Activated T-cell treated with anti-CD3 and anti-CD28 coated beads, Interleukin-2, amount 50 U/mL, for 72 hours (primary cell): ENCODE measurements at places on chromosomes 3 and 15. TPM values are rescaled to one million over a fixed set of nuclear protein-coding genes. Genes with fewer than 3 reads are reported as not detected.

The ANKUB1 gene
- total RNA-seq, result not detected

The KCNMB2 gene
- total RNA-seq, result not detected

The CA12 gene
- total RNA-seq, result 2.4 TPM

The CIP2A gene
- total RNA-seq, result 42.1 TPM

The ZNF80 gene
- total RNA-seq, result 0.53 TPM

DNA sequence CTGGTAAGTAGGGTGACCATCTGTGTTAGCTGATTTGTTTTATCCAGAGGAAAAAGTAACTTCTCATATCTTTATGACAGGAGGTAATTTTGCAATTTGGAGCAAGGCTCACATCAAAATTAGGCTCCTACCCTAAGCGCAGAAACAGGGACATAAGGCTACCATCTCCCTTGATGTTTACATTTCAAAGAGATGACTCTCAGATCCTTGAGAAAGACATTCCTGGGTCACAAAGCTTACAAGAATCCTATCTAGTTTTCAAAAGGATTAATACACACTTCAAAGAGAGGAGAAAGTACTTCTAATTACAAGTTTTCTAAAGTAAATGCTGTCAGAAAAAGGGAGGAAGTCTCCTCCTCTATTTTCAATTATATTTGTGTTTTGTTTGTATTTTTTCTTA lies 7.0 kb downstream of the ZPLD1 start:
- no peak overlapping the region for H3K27ac ChIP-seq
- no peaks in the 10 kb centered on the region for H3K4me1 ChIP-seq
- no peaks in the 10 kb centered on the region for H3K36me3 ChIP-seq
- H3K4me3 ChIP-seq, result no peak overlapping the region
- no peak for DNase-seq

- no peak overlapping the region for H3K27ac ChIP-seq
- no peaks in the 10 kb centered on the region for H3K36me3 ChIP-seq
- no peak for DNase-seq
- no peaks in the 10 kb centered on the region for H3K27me3 ChIP-seq
- H3K4me1 ChIP-seq, result peaks cover 13% of the 10 kb centered on the region
These were observed 9.6 kb upstream of the SMARCC1 start for GRCh38 chr3:47791193-47791855.

DNA sequence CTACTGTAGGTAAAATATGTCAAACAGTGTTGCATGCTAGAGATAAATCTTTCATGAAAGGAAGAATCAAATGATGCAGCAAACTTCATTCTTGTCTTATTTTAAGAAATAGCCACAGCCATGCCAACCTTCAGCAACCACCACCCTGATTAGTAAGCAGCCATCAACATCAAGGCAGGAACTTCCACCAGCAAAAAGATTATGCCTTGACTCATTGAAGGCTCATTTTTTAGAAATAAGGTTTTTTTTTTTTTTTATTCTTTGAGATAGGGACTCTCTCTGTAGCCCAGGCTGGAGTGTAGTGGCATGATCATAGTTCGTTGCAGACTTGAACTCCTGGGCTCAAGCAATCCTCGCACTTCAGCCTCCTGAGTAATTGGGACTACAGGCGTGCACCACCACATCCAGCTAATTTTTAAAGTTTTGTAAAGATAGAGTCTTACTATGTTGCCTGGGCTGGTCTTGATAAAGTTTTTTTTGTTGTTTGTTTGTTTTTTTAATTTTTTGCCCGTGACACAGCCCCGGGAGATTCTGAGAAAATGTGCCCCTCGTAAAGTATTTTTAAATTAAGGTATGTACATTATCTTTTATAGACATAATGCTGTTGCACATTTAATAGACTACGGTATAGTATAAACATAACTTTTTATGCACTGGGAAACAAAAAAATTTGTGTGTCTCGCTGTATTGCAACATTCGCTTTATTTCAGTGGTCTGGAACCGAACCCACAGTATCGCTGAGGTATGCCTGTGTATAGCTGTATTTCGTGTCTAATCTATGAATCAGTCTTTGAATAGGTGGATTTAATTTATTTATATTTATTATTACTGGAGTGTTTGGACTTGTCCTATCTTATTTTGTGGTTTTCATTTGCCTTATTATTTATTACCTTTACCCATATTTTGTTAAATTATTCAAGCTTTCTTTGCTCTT lies 23.3 kb downstream of the SNRK start:
- no peak for DNase-seq
- peaks cover 68% of the 10 kb centered on the region for H3K4me1 ChIP-seq
- H3K27ac ChIP-seq, result no peak overlapping the region
- H3K27me3 ChIP-seq, result no peaks in the 10 kb centered on the region
- H3K4me3 ChIP-seq, result no peak overlapping the region

- DNase-seq, result no peak
- no peaks in the 10 kb centered on the region for H3K27me3 ChIP-seq
- H3K36me3 ChIP-seq, result no peaks in the 10 kb centered on the region
- peak overlapping the region; percentile 15 for H3K4me3 ChIP-seq
- no peak overlapping the region for H3K27ac ChIP-seq
- peaks cover 13% of the 10 kb centered on the region for H3K4me1 ChIP-seq
These were observed 168.7 kb upstream of the TMCO5A start for GRCh38 chr15:37765786-37766185.

DNA sequence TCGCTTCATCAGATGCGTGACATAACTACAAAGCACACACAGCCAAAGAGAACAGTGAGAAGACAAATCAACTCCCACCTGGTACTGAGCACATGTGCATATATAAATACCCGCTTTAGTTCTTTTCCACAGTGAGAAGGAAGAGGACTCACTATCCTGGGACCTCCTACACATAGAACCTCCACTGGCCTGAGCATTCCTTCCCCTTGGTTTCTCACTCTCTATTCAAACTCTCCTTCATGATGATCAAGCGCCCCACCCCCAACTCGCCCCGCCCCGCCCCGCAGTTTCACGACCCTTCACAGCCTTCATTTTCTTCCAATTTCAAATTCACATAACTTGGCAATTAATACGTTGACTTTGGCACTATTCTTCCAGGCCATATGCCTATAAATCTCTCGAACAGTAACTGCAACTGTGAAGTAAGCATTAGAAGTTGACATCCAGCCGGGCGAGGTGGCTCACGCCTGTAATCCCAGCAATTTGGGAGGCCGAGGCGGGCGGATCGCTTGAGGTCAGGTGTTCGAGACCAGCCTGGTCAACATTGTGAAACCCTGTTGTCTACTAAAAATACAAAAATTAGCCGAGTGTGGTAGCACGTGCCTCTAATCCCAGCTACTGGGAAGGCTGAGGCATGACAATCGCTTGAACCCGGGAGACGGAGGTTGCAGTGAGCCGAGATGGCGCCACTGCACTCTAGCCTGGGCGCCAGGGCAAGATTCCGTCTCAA lies 1.1 kb downstream of the RPS17 start:
- no peak for DNase-seq
- H3K4me1 ChIP-seq, result peaks cover 53% of the 10 kb centered on the region
- no peaks in the 10 kb centered on the region for H3K27me3 ChIP-seq
- H3K4me3 ChIP-seq, result peak overlapping the region; percentile 95
- H3K36me3 ChIP-seq, result peaks cover 45% of the 10 kb centered on the region
- H3K27ac ChIP-seq, result peak overlapping the region; percentile 94

DNA sequence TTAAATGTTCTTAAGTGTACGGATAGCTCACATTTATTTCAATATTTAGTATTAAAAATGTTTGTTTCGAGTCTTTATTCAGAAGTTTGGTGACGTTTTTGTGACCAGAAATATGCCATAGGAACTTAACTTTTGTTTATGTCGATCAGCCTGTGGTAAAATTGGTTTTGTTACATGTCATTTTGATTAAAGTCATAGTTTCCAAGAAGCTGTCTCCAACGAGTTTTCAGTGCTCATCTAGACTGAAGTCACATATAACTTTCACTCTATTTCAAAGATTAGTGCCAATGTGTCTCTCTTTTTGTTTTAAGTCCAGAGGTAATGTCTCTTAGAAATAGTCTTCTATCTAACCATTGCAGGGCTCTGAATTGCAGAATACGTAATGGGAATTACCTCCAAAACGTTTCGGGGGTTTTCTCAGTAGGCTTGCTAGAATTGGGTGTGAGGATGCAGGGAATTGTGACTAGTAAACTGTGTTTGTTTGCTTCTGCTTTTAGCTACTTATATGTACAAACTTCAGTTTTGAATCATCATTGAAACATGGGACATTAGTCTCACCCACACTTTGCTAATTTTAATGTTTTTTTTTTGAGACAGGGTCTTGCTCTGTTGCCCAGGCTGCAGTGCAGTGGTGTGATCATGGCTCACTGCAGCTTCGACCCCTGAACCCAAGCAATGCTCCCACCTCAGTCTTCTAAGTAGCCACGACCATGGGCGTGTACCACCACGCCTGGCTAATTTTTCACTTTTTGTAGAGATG lies 3.0 kb downstream of the BUB1B start:
- peaks cover 9% of the 10 kb centered on the region for H3K4me1 ChIP-seq
- H3K27ac ChIP-seq, result peak overlapping the region; percentile 81
- no peak overlapping the region for H3K4me3 ChIP-seq
- no peaks in the 10 kb centered on the region for H3K27me3 ChIP-seq
- peaks cover 8% of the 10 kb centered on the region for H3K36me3 ChIP-seq

DNA sequence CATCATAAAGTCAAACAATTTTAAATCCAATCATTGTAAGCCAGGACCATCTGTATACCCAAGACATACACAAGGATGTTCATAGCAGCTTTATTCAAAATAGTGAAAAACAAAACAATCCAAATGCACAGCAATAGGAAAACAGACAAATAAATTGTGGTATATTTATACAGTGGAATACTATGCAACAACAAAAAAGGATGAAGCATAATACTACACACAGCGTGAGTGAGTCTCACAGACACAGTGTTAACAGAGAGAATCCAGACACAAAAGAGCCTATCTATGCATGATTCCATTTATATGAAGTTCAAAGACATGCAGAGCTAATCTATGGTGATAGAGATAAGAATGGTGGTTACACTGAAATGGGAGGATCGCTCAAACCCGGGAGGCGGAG lies 5.6 kb upstream of the MUC20 start:
- no peak overlapping the region for H3K4me3 ChIP-seq
- peaks cover 18% of the 10 kb centered on the region for H3K4me1 ChIP-seq
- H3K27me3 ChIP-seq, result peaks cover 16% of the 10 kb centered on the region

DNA sequence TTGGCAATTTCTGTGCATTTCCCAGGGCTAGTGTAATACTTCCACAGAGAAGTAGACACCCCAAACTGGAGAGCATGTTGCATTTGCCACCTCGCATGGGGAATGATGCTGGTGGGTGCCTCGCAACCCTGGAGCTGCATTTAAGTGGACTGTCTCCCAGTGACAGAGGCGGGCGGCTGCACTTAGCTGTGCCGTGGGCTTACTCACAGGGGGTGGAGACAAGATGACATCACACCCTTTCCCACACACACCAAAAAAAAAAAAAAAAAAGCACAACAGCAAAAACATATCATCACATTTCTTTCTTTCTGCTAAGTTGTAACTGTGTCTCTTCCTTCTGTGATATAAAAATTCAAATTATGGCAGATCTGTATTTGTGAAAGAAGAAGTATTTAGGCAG lies at the start of gene ABI3BP:
Gene ABI3BP, minus strand, starts transcription at position 113 of the 400 bp plus-strand sequence. Its CDS starts 37 bp downstream, at position 76.
- H3K27me3 ChIP-seq, result peaks cover 10% of the 10 kb centered on the region
- no peak within 1 kb of the TSS for H3K27ac ChIP-seq
- no peaks in the 10 kb centered on the region for H3K4me1 ChIP-seq
- peak; percentile 9 for DNase-seq
- H3K4me3 ChIP-seq, result no peak within 1 kb of the TSS
- no peaks in the 10 kb centered on the region for H3K36me3 ChIP-seq

DNA sequence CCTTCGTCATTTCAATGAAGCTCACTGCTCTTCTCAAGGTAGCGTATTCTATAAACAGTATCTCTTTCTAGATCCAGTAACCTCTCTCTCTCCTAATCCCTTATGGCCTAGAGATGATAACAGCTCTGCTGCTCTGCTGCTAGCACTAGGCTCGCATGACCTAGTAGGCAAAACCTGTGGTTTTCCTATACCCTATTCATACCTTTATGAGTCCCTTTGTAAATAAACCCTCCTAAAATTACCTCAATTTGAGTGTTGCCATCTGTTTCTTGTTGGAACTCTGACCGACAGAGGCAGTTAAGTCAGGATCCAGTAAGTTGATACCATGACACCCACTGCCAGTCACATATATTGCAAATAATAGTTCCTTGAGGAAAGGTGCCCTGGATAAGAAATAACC lies 7.3 kb downstream of the CCDC14 start:
- H3K27me3 ChIP-seq, result no peaks in the 10 kb centered on the region
- DNase-seq, result no peak
- no peak overlapping the region for H3K4me3 ChIP-seq
- peaks cover 2% of the 10 kb centered on the region for H3K36me3 ChIP-seq
- H3K27ac ChIP-seq, result no peak overlapping the region

DNA sequence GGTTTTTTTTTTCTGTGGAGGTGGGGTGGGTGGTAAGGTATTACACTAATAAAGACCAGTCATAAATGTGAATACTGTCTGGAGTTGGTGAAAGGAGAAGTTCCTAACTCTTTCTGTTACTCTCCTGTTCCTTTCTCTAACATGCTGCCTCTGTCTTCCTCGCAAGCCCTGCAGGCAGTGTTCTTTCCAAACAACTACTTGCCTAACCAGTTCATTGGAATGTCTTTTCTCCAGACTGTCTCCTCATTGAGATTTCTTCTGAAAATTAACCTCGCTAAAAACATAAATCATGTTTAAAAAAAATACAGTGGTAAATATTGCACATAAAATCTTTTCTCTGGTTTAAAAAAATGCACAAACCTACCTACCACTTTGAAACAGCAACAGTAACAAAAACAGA lies 135.2 kb downstream of the TP63 start:
- no peak for DNase-seq
- H3K27ac ChIP-seq, result no peak overlapping the region
- no peak overlapping the region for H3K4me3 ChIP-seq
- H3K4me1 ChIP-seq, result no peaks in the 10 kb centered on the region

DNA sequence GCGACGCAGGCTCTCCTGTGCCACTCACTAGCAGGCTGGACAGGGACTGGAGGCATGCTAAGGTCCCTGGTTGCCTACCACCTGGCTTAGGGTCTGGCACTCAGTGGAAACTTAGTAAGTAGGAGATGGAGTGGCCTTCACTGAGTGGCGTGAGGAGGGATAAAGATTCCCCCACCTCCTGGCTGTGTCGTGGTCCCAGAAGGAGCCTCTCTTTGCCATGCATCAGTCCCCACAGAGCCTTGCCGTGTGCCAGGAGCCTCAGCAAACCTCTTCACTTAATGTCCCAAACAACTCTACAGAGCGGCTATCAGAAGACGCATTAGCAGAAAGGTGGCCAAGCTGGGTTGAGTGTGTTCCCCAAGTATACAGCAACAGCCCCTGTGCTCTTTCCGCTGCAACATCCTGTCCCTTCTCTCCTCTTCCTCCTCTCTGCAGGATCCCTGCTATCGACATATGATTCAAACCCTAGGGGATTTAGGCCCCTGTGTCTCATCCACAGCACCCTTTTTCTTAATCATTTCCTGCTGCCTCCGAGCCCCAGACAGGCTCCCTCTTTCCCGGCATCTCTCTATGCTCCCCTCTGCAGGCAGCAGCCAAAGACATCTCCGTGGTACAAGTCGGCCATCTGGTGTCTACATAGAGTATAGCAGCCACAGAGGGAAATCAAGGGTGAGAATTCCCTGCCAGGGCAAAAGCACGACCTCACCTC lies 66.7 kb downstream of the SLC6A1 start:
- DNase-seq, result peak; percentile 47
- H3K4me1 ChIP-seq, result peaks cover 5% of the 10 kb centered on the region
- no peaks in the 10 kb centered on the region for H3K36me3 ChIP-seq
- H3K27me3 ChIP-seq, result peaks cover 19% of the 10 kb centered on the region
- no peak overlapping the region for H3K4me3 ChIP-seq
- H3K27ac ChIP-seq, result no peak overlapping the region
